ENCODE measurements at places on chromosomes 5 and 9.

GRCh38 chr5:95669985-95670384 is 12.8 kb downstream of the SPATA9 start:
- no peak for DNase-seq

DNA sequence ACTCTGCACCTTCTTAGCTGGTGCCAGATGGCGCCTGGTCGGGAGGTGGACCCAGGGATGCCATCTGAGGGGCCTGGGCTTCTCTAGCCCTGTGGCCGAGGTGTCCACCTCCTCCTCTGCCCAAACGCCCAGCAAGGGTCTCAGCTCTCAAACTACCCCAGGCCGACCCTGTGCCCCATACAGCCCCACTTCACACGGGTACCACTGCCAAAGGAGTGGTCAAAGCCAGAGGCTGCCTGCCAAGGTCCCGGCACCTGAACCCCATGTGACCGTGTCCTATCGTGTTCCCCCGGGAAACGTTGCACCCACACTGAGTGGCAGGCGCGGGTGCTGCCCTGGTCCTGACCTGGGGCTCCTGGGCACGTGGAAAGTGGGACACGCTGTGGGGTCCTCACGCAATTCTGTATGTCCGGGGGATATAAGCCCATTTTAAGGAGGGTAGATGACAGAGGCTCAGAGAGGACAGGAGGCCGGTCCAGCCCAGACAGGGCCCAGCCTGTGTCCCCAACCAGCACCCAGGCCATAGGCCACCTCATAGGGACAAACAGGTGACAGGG is 1.9 kb downstream of the ENTPD8 start:
- DNase-seq, result no peak

- no peak for DNase-seq
Measured at GRCh38 chr9:38141746-38142591, 72.9 kb upstream of the SHB start.

GRCh38 chr5:2278825-2279456 is 396.2 kb upstream of the IRX4 start:
- no peak for DNase-seq

DNA sequence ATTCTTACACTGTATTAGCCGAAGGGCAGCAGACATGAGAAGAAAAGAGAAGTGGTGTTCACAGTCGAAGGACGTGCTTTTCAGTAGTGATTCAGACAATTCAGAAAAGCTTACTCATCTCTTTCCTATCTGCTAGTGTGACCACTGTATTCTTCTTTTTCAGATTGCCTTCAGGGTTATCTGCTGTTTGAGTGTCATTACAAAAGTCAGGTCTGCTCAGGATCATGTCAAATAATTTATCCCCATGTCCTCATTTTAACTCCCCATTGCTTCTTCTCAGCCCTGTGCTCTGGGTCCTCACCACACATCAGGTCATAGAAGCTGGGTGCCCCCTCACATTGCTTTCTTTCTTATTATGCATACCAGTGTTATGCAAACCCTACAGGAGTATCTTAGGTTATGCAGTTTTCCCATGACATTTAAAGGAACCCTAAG is 394.0 kb downstream of the CETN3 start:
- no peak for DNase-seq

GRCh38 chr9:78210841-78211301 is 25.0 kb upstream of the CEP78 start:
- DNase-seq, result no peak
